NCI-H446 treated with DMSO at 0.1 percent for 48 hours (cell line): ENCODE measurements at places on chromosomes 13 and 19.

DNA sequence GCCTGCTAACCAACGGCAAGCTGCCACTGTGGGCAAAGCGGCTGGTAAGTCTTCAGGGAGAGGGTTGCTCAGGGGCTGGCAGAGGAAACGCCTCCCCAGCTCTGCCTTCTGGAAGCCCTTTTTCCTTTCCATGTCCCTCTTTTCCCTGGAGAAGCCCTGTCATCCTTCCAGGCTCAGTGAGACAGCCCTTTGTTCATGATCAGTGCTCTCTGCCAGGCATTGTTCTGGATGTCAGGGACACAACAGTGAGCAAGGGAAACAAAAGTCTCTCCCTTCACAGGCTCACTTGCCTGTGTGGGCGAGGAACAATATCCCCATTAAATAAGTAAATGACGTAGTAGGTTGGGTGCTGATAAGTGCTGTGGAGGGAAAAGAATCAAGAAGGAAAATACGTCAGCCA is 13.9 kb upstream of the OVOL3 start:
- no peak for DNase-seq

- no peak for DNase-seq
Measured at GRCh38 chr19:4717191-4717965, 6.3 kb downstream of the DPP9 start.

GRCh38 chr13:33153421-33154404 is 131.8 kb downstream of the STARD13 start:
- DNase-seq = no peak

- DNase-seq = no peak
Measured at GRCh38 chr13:28822151-28822550, 2.0 kb downstream of the MTUS2 start.

- DNase-seq = no peak
Measured at GRCh38 chr19:35509018-35509652, 4.3 kb downstream of the DMKN start.

- DNase-seq = no peak
Measured at GRCh38 chr19:45450012-45450333, 17.8 kb upstream of the FOSB start.

GRCh38 chr19:1407528-1408299 is at the start of gene DAZAP1:
TSS of gene DAZAP1 (plus strand) at chr19:1407586. CDS start at chr19:1407774, 188 bp downstream.
- no peak for DNase-seq
